ENCODE measurements at places on chromosomes 2 and 18.
A peak's percentile ranks its signal among the peaks of the same experiment; 100 is the strongest.

GRCh38 chr2:241983571-241984270 is 114.2 kb downstream of the RTP5 start:
- no peaks in the 10 kb centered on the region for H3K36me3 ChIP-seq
- H3K27me3 ChIP-seq, result no peaks in the 10 kb centered on the region
- H3K4me1 ChIP-seq, result no peaks in the 10 kb centered on the region
- no peak overlapping the region for H3K27ac ChIP-seq

DNA sequence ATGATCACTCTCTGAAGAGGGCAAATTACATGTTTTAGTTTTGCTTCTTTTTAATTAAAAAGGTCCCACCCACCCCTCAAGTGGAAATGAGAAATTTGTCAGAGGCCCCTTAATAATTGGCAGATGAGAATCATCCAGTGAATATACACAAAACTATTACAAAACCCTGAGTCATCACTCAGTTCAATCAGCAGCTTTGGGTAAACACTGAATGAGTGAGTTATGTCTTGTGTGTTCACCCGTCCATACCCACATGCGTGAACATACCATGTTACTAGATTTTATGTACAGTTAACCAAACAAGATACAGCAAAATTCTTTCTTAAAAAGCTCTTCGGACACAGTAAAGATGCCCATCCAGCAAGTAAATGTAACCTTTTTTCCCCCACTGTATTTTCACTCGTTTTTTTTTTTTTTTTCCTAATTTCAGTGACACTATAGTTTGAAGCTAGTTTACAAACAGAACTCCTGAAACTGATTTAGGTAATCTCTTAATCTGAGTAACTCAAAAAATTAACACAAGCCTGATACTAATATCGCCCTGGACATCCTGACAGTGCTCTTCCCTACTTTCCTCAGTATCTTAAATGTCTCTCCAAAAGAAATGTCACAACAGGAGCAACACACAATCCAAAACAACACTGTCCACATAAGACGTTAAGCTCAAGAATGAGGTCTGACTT is 1.4 kb downstream of the PSME4 start:
- peak; percentile 40 for DNase-seq
- peak overlapping the region; percentile 99 for H3K4me3 ChIP-seq
- H3K27me3 ChIP-seq, result no peaks in the 10 kb centered on the region
- H3K4me1 ChIP-seq, result peaks cover 16% of the 10 kb centered on the region
- H3K27ac ChIP-seq, result peak overlapping the region; percentile 68

DNA sequence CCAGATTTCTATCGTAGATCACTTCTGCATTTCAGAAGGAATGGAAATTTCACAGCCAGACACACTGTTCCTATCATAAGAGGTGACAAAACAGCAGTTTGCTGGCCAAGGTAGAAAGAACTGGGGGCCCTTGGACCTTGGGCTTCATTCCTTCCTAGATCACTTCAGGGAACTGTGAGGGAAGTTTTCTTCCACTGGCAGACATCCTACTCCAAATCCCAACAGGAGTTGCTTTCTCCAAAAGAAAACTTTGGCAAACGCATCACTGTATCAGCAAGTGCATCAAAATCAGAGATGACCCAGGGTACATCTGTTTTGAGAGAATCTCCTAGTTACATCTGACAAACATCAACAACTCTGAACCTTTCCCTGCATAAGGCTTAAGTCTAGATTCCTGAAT is 348.4 kb upstream of the KLHL29 start:
- H3K27me3 ChIP-seq, result no peaks in the 10 kb centered on the region
- no peak for DNase-seq
- no peak overlapping the region for H3K27ac ChIP-seq
- no peak overlapping the region for H3K4me3 ChIP-seq
- no peaks in the 10 kb centered on the region for H3K4me1 ChIP-seq

DNA sequence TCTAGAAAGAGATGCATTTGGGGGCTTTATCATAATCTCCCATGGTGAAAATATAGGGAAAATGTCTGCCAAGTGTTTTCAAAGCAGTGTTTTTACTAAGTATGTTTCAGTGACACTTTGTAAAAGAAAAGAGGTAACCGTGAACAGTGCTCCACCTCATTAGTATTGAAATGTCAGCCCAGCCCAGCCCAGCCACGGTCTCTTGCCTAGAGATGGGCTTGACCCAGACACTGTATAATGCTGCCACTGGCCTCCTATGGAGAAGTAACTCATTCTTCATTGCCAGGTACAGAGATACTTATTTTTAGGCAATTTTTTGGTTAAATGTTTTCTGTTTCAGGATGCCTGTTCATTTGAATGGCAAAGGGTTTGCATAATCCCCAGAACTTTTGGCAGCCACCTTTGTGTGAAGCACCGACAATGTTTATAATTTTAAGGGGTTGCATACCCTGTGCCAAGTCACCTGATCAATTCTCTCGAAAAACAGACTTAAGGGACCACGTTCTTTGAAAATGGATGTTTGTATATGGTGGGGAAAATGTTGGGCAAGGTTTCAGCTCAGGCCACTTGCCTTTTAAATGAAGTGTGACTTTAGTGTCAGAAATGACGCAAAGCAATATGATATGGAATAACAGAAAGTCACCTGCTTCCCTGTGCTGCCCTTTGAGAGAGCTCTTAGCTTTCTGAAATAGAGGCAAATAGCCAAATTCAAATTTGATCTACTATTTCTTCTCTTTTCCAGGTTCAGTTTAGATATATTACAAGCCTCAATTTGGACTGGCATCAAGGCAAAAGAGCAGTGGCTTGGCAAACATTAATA is 314.5 kb upstream of the RGPD4 start:
- no peak for DNase-seq
- no peak overlapping the region for H3K4me3 ChIP-seq
- no peak overlapping the region for H3K27ac ChIP-seq
- no peaks in the 10 kb centered on the region for H3K27me3 ChIP-seq

GRCh38 chr2:120559401-120559800 is 176.3 kb upstream of the GLI2 start:
- no peaks in the 10 kb centered on the region for H3K36me3 ChIP-seq
- H3K27ac ChIP-seq, result no peak overlapping the region
- H3K4me1 ChIP-seq, result no peaks in the 10 kb centered on the region

DNA sequence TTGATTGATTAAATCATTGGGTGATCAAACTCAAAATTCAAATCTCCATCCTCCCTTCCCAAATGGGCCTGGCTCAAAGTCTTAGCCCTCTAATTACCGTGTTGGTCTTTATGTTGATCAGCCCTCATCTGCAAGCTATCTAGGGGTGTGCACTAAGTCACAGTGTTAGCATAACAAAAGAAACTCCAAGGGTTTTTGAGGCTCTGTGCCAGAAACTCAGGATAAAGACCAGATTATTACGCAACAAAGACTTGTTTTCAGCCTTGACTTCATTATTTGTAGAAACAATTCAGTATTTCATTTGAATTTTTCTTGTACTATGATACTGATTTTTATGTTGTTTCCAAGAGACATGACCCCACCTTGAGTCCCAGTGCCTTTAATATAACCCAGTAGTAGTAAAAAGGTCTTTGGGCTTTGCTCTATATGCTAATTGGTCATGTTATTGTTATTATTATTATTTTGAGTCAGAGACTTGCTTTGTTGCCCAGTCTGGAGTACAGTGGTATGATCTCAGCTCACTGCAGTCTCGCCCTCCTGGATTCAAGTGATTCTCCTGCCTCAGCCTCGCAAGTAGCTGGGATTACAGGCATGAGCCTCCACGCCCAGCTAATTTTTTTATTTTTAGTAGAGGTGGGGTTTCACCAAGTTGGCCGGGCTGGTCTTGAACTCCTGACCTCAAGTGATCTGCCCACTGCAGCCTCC is 13.9 kb downstream of the PSMD14 start:
- no peak for DNase-seq
- H3K4me1 ChIP-seq, result no peaks in the 10 kb centered on the region
- H3K27ac ChIP-seq, result no peak overlapping the region
- no peaks in the 10 kb centered on the region for H3K36me3 ChIP-seq
- H3K4me3 ChIP-seq, result no peak overlapping the region

DNA sequence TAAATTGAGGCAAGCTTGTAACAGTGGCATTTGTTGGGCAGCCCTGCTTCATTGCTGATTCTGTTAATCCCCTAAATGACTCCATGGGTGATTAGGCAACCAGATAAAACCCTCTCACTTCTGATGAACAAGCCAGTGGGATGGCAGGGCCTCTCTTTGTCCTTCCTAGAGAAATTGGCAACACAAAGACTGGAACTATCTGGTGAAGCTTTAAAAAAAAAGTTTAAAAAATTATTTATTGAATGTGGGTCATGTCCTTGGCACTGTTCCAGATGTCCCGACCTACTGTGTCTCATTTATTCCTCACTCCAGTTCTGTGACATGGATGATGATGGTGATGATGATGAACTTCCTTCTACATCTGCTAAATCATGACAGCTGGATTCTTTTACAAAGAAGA is 30.8 kb downstream of the NRP2 start:
- DNase-seq, result no peak
- H3K27ac ChIP-seq, result no peak overlapping the region
- H3K27me3 ChIP-seq, result no peaks in the 10 kb centered on the region
- no peaks in the 10 kb centered on the region for H3K36me3 ChIP-seq
- H3K4me3 ChIP-seq, result no peak overlapping the region

Data from MM.1S (cell line).